Suppressor macrophage treated with lipopolysaccharide for 4 hours (primary cell): ENCODE measurements at places on chromosomes 4 and X.

GRCh38 chrX:86981326-86981879, 536.2 kb upstream of the KLHL4 start:
- no peak for DNase-seq

DNA sequence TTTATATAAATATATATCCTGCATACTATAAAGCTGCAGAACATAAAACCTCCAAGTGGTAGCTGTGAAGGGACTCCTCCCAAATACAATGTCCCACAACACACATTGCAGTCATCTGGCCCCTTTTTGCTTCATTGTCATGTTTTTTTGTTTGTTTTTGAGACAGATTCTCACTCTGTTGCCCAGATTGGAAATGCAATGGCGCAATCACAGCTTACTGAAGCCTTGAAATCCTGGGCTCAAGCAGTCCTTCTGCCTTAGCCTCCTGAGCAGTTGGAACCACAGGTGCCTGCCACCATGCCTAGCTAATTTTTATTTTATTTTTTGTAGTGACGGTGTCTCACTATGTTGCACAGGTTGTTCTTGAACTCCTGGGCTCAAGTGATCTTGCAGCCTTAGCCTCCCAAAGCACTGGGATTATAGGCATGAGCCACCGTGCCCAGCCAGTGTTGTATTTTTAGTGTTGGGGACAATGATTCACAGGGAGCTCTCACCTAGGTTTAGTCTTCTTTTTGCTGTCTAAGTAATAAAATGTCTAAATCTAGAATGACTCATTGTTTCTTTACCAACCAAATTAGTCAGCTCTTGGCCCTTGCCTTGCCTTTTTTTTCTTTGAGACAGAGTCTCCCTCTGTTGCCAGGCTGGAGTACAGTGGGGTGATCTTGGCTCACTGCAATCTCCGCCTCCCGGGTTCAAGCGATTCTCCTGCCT, 24.0 kb upstream of the XIAP start:
- peak; percentile 58 for DNase-seq

DNA sequence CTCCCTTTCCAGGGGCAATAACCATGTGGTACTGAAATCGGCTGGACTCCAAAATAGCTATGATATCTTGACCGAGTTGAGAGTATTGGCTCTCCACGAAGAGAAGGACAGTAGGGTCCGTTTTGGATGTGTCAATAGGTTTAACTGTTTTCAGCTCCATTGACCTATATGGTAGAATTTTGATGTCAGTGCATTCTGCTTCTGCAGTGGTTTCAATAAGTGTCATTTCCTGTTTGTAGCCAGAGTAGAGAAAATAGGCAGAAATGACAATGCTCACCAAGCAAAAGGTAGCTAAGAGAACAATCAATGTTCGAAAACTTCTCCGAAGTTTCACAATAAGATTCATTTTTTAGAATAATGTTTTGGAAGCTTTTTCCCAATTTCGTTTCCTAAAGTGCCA, 36.7 kb downstream of the NDST4 start:
- no peak for DNase-seq

DNA sequence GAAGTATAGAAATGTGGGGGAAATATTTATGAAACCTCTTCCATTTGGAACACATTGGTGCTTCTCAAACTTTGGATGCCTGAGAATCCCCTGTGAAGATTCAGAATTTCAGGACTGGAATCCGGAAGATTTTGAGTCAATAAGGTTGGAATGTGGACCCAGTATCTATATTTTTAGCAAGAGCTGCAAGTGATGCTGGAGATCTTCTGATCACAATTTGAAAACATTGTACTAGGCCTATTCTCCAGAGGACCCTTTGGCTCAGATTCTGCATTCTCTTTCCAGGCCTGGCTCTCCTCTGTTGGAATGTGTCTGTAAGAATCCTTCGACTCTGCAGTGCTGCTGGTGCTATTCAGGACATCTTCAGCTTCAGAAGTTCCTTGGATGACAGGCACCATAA, 2.4 kb upstream of the PKD2 start:
- DNase-seq: no peak
